ENCODE measurements at places on chromosomes 7 and 10. TPM values are rescaled to one million over a fixed set of nuclear protein-coding genes. Genes with fewer than 3 reads are reported as not detected.
A peak's percentile ranks its signal among the peaks of the same experiment; 100 is the strongest.

GRCh38 chr10:102327641-102328040, 67.9 kb upstream of the NFKB2 start:
- DNase-seq, result peak; percentile 20

DNA sequence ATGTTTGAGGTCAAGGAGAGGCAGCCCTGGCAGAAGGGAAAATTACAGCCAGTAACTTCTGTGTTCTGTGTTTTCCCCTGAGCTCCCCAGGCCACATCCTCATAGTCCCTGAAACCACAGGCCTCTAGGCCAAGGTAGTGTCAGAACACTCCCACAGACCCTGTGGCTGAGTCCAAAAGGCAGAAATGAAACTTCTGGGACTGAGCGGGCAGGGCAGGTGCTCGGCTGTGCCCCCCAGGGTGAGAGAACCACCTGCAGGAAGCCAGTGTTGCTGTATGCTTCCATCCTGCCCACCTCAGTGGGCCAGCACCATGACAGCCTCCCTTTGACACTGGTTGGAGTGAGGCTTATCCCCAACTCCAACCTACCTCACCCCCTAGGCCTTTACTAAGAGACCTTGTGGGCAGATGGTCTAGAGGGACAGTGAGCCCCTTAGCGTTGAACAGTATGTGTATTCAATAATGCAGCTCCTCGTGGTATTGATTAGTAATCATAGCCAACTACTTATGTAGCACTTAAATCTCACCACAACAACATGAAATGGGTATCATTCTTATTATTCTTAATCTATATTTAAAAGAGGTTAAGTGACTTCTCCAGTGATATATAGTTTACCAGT, 30.3 kb downstream of the PIK3CG start:
- DNase-seq, result no peak

DNA sequence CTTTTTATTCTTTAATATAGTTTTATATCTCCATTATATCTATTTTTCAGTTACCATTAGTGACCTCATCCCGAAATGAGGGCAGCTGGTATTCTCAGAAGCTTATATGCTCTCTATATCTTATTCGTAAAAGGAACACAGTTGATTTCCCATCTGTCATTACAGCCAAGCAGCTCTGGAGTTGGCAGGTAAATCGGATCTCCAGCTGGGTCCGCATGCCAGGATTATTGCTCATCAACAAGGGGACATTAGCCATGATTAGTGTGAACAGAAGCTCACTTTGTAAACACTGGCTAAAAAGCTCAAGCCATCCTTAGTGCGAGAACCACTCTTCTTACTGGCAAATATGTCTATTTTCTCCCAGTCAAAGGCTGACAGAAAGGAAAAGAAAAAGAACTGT, 180.3 kb downstream of the NPSR1 start:
- no peak for DNase-seq

- no peak for DNase-seq
These were observed 24.2 kb upstream of the RNF148 start for GRCh38 chr7:122726881-122727280.

DNA sequence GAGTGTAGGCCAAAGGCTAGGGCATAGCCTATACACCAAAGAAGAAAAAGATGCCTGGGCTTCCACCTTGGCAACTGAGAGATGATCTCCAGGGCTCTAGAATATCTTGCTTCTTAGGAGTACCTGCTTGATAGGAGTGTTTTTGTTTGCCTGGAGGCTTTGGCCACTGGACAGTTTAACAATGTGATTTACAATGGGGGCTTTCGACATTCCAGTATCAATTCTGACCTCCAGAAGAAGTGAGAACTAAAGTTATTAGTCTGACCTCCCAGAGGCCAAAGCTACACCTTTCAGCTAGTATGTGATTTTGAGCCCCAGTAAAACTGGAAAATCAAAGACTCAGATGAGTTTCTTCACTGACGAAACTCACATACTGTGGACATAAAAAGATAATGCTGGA, 96.1 kb downstream of the JMJD1C start:
- no peak for DNase-seq

Gene BTBD16
- 5.0 TPM for total RNA-seq

Gene MEPCE
- total RNA-seq, result 26.0 TPM

Gene ZNF488
- 0.17 TPM for total RNA-seq

Gene PBLD
- 3.1 TPM for total RNA-seq
